ENCODE measurements at places on chromosomes 6 and 20.

- no peak for DNase-seq
Measured at GRCh38 chr6:87747646-87748045, 45.6 kb upstream of the AKIRIN2 start.

DNA sequence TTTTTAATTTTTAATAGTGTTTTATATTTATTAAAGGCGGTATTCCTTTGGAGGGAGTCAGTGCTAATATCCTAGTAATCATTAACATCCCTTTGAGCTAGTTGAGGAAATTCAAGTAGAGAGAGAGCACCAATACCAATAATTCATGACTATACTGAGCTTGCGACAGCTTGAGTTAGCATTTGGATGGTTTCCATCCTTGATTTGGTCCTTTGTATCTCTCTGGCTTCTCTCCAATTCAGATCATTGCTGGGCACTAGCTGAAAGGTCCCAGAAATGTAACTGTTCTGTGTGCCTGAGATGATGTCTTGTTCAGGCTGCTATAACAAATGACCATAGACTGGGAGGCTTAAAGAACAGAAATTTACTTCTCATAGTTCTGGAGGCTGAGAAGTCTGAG lies 77.0 kb downstream of the RNF144B start:
- no peak for DNase-seq

GRCh38 chr6:119848696-119849095 lies 499.1 kb upstream of the MAN1A1 start:
- no peak for DNase-seq

- no peak for DNase-seq
Measured at GRCh38 chr6:31116661-31117385, 2.2 kb downstream of the PSORS1C1 start.

DNA sequence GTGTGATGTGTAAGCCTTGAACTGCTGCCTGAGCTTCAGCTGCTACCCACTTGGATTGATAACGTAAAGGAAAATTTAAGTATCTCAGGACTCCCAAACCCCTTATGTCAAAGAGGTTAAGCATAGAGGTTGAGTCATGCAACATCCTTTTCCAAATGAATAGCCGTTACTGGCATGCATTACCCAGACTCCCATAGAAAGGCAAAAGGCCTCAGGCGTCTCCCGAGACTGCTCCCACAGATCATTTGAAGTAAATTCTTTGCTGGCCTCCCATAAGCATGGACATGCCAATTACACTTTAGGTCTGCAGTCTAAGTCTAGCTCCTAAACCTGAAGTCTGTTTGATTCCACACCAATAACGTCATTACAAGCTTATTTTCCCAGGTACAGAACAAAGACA lies 14.7 kb downstream of the IPCEF1 start:
- DNase-seq, result no peak

DNA sequence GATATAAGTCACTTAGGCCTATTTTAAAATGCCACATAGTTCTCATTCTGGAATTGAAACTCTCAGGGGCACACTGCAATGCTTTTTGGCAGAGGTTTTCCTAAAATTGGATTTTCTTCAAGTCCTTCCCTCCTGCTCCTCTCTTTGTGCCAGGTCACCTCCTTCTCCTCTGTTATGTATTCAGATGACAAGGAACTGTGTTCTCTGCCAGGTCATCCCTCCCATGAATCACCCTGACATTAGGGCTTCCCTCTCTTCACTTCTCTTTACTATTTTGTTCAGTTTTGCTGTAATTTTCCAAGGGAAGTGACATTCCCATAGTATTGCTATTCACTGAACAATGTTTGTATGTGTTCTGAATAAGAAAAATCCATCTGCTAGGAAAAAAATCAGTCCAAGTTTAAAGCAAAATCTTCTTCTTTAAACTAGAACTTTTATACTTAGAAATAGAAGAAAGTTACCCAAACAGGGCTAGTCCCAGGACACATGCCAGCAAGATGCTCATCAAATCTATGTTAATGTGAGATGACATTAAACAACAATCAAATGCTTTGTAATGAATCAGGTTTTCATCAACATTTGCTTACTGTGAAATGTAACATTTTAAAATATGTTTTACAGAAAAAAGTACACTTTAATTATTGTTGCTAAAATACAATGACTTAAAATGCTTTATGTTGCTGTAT lies 461.1 kb downstream of the MMUT start:
- DNase-seq, result no peak

GRCh38 chr6:123632641-123633040 lies 4.1 kb downstream of the TRDN start:
- DNase-seq, result peak; percentile 31

DNA sequence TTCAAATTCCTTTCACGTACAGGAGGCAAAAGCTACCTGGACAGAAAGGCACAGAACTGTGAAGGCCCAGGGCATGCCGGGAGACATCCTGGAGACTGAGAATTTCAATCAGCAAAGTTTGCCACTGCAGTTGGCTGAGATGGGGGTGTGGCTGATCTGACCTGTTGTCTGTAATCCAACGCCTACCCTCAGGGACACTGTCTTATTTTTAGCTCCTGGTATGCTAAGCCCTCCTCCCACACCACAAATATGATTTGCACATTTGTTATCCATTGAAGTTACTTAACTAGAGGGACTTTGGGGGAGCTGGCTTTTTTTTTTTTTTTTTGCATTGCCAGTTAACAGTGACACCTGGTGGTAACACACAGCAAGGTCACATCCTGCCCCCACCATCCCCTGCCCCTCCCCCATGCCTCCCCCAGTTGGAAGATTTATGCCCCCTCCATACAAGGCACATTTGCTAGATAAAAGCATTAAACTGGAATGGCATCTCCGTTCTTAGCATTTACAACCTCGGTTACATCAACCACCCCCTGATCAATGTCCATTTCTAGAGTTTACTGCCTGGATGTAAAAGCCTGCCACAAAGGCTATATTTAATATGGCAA lies 40.4 kb downstream of the TTI1 start:
- no peak for DNase-seq

- DNase-seq, result no peak
Measured at GRCh38 chr20:17417225-17417624, 114.0 kb downstream of the BFSP1 start.

- DNase-seq, result no peak
Measured at GRCh38 chr6:169253337-169254238, at the start of gene THBS2. TSS of gene THBS2 (minus strand) at chr6:169253846. CDS start at chr6:169250784, 3,062 bp downstream.

DNA sequence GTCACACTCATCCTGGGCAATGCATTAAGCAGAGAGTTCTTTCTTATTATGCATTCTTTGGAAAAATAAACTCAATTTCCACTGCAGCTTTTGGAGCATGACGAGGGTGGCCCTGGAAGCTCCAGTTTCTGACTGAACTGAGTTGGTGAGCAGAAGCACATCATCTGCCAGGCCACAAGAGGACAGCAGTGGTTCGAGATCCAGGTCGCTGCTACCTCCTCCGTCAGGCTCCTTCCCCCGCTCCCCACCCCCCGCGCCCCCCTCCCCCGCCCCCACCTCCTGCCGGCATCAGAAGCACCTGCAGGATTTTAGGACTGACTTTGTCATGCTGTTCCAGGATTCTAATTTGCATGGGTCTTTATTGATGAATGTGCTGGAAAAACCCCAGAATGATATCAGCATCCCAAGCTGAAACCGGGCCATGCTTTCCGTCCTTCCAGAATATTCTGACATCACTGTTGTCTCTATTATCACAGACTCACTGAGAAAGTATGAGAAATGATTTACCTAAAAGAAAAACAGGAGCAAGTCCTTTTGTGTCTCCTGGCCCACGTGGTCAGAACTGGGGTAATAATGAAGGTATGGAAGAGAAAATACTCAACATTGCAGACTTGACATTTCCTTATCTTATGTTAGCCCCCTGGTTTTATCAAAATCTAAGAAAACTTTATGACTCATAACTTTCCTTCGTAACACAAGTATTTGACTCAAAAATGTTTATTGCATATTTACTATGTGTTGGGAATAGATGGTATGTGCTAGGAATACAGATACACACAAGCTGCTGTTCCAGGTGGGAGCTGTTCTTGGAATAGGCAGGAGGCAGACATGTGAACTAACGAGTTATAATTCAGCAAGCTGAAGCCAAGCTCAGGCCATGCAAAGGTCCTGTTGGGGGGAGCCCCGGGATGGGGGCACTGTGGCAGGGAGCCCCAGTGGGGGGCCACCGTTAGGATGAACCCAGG lies 220.2 kb upstream of the EXOC2 start:
- no peak for DNase-seq

- no peak for DNase-seq
Measured at GRCh38 chr20:3405696-3406358, 1.6 kb downstream of the DNAAF9 start.

GRCh38 chr6:116485559-116486184 lies 24.5 kb downstream of the CALHM6 start:
- DNase-seq, result no peak

GRCh38 chr20:64035066-64035932 lies 683 bp upstream of the C20orf204 start:
- DNase-seq, result no peak

DNA sequence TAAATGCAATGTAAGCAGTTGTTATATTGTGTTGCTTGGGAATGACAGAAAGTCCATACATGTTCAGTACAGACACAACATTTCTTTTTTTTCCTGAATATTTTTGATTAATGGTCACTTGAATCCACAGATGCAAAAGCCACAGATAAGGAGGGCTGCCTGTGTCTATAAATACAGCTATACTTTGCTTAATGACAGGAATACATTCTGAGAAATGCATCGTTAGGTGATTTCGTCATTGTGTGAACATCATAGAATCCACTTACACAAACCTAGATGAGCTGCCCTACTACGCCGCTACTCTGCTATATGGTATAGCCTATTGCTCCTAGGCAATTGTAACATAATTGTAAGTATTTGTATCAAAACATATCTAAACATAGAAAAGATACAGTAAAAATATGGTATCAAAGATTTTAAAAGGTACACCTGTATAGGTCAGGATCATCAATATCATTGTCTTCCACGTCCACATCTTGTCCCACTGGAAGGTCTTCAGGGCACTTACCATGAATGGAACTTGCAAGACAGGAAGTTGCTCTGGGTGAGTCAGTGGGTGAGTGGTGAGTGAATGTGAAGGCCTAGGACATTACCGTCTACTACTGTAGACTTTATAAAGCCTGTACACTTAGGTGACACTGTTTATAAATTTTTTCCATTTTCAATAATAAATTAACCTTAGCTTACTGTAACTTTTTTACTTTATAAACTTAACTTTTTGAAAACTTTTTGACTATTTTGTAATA lies 27.9 kb upstream of the POPDC3 start:
- no peak for DNase-seq

GRCh38 chr6:138719744-138720143 lies 53.8 kb upstream of the CCDC28A start:
- no peak for DNase-seq

- DNase-seq, result no peak
Measured at GRCh38 chr6:112176175-112176574, 78.2 kb downstream of the LAMA4 start.

GRCh38 chr6:3139090-3139903 lies 18.0 kb downstream of the TUBB2A start:
- no peak for DNase-seq

- DNase-seq, result no peak
Measured at GRCh38 chr20:24896984-24897383, 52.1 kb upstream of the CST7 start.

DNA sequence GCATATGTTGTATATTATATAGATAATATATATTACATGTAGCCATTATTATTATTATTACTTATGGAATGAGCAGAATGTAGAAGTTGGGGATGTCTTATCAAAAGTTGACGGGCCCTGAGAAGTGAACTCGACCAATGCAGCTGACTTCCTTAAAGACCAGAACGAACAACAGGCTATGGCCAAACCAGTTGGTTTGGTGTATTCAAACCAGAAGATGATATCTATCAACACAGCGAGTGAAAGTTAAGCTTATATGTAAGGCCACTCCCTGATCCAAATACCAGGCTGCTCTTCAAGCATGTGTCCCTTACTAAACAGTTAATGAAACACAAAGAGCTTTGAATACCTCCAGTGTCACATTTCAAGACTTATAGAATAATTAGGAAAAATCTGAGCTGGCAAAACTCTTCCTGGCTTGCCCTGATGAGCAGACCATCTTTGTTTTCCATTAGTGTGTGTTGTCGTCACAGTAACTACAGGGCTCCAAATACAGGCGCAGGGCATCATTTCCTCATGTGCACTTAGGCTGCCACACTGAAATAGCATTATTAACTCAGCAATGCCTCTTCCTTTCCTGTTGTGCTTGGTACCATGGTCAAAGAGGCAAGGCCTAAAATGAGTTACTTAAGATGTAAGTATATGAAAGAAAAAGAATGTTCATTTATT lies 6.6 kb downstream of the FILIP1 start:
- DNase-seq, result no peak

DNA sequence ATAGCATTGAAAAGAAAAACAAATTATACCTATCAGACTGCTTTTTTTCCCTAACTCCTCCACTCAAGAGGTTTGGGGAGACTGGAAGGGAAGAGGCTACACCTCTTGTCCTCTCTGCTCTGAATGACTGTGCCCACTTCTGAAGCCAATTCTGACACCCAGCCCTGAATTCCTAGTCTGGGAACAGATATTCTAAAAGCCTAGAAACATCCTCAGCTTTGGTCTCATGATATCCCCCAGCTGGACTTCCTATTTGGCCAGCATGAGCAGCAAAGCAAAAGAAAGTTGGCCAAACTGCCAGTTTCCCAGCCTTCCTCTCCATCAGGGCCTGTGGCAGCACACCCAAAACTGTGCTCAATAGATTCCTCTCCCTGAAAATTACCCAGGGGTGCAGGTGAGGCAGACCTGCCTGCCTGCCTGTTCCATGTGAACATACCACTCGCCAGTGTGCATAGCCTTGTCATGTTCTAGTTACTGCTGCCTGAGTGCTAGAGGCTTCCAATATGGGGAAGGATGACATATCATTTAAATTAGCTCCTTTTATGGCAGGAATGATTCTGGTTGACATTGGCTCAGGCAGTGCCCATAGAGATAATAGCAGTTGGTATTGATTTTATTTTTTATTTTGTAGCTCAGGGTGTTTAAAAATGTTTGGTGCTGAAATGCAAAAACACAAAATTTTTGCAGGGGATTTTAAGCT lies 152.1 kb upstream of the RIN2 start:
- DNase-seq, result no peak

DNA sequence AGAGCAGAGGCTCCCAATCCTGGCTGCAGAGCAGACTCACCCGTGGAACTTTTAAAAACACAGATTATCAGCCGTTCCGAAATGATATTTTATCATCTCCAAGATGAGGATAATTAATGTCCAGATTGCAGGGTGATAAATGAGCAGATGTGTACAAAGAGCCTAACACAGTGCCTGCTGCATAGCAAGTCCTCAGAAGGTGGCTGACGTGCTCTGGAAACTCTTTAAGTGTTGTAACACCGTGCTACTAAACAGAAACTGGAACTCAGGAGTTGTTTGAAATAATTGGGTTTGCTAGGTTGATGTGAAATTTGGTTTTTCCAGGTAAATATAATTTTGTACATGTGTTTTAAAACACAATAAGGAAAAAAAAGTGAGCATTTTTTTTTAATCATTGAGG lies 118.0 kb downstream of the ARMC2 start:
- no peak for DNase-seq

- no peak for DNase-seq
Measured at GRCh38 chr6:157779705-157780604, 43.1 kb upstream of the SNX9 start.

DNA sequence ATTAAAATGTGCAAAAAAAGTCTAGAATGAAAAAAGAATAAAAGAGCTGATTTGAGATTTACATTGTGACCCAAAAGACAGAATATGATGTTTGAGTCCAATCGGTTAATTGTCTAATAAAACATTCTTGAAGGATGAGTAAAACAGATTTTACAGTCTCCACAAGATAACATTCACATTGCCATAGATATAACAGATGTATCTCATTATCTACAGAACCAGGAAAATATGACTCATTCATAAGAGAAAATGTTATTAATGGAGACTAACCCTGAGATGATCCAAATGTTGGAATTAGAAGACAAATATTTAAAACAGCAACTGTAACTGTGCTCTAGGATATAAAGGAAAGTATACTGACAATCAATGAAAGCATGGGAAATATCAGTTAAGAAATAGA lies 141.7 kb downstream of the RFX6 start:
- no peak for DNase-seq

All from DMS 273 treated with DMSO at 0.1 percent for 48 hours (cell line).